GOT3 (cell line): ENCODE measurements at places on chromosomes 13 and 19.

DNA sequence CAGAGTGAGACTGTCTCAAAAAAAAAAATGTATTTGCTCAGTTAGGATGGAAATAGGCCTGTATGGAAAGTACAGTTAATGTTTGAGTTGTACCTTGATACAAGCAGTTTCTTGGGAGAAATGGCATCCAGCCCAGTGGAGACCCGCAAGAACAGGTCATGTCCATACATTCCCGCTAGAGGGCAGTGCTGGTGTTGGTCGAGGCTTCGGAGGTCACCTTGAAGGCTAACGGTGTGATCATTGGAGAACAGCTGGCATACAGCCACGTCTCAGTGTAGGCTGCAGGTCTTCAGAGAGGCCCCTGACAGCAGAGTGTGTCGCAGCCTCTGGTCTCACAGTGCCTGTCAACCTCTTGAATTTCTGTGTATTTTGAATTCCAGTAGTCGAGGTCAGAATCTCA, 7.5 kb downstream of the ZNF610 start:
- no peak for DNase-seq

DNA sequence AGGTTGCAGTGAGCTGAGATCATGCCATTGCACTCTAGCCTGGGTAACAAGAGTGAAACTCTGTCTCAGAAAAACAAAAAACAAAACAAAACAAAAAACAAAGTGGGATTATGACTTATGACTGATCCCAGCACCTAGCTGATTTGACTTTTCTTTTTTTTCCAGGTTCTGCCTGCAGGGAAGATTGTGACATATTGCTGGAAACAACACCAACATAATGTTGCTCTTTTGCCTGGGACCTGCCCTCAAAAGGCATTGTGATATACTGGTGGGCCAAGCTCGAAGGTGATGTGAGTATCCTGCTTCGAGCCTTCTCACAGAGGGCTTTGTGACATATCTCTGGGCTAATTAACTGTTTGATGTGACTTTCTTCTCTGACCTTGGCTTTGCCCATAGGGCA, 42.0 kb upstream of the ZNF43 start:
- DNase-seq = no peak

DNA sequence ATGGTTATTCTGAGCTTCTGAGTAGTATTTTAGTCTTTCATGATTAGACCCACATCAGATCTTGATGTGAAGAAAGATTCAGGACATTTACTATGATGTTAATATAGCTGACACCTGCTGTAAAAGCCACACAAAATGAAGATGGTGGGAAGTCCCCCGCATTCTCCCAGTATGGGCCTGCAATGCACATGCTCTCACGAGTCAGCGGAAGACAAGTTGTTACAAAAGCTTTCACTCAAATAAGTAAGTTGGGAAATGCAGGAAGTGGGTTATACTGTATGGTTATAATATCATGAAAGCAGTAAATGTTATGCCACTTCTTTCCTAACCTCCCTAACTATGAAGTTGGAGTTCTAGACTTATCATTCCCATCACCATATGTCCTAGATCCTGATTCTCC, 171.9 kb downstream of the KLF5 start:
- no peak for DNase-seq

GRCh38 chr19:54154603-54155345, 4.7 kb downstream of the LENG1 start:
- no peak for DNase-seq

GRCh38 chr13:113902986-113903775, 39.3 kb upstream of the GAS6 start:
- DNase-seq = no peak

DNA sequence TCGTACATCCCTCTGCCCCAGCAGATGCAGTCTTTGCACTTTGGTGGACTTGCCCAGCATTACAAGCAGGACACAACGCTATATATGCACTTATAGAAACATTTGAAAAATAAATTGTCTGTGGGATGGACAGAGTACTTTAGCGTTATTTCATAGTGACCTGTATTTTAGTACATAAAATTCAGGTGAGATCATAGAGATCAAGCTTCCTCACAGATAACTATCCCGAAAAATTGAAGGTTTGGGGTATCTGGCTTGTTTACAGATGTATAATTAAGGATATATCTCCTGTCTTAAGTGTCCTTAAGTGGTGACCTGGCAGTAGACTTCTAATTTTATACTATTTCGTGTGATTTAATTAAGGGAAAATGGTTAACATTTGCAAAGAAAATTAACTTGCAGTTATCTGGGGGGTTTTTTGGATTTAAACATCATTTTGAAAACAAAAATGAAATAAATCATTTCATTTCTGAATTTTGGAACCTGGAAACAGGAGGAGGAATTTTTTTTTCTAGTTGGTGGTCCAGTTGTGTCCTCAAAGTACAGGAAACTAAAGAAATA, 977 bp upstream of the MAB21L1 start:
- no peak for DNase-seq

GRCh38 chr19:28425046-28425931, 787.7 kb downstream of the UQCRFS1 start:
- DNase-seq = no peak

DNA sequence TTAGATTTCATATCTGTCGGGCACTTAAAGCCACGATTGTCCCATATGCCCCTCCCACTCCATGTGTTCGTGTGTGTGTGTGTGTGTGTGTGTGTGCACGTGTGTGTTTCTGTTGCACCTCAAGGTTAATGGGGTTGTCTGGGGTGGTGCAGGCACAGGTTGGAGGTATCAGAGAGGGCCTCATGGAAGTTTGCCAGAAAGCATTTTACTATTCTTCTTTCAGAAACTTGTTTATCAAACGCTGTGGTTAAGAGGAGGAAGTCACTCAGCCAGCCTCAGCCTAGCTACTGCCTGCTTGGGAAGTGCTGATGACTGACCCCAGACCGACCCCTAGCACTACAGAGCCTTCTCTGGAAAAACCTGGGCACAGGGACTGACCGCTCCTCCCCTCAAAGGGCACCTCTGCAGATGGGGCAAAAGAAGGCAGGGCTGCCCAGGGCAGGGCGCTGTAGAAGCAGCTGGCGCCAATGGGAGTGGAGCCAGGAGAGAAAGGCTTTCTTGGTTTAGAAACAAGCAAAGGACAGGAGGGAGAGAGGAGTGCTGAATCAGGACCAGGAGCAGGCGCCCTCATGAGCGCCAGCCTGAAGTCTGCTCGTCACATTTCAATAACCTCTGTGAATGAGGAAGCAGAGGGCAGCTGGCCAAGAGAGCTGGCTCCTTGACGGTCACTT, 3.9 kb downstream of the SIAH3 start:
- DNase-seq = no peak

DNA sequence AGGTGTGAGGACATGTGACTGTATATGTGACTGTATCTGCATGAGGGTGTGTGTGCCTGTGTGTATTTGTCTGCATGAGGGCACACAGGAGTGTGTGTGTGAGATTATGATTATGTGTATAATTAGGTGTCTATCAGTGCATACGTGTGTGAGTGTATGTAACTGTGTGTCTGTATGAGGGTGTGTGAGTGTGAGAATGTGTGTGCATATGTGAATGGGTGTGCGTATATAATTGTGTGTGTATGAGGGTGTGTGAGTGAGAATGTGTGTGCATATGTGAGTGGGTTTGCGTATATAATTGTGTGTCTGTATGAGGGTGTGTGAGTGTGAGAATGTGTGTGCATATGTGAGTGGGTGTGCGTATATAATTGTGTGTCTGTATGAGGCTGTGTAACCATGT, 3.0 kb upstream of the ACSBG2 start:
- DNase-seq = no peak
